Muscle of arm (tissue), 14 donors: ENCODE measurements at places on chromosomes 2 and 18. TPM values are rescaled to one million over a fixed set of nuclear protein-coding genes. Genes with fewer than 3 reads are reported as not detected.

DNA sequence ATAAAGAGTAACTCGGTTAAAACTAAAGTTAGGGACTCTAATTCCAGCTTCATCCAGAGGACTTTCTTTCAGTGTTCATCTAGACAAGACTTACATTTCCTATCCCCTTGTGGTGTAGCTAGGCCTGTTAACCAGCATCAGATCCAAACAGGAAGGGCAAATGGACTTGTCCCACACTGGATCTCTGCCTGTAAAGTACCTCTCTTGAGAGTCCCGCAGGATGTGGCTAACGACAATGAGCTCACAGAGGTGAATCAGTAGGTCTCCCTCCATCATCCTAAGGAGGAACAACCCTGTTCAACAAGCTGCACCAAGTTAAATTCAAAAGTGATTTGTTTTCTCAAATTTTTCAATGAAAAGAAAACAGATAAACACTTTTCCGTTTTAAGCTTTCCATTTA lies 412.3 kb upstream of the RGPD4 start:
- DNase-seq = no peak

DNA sequence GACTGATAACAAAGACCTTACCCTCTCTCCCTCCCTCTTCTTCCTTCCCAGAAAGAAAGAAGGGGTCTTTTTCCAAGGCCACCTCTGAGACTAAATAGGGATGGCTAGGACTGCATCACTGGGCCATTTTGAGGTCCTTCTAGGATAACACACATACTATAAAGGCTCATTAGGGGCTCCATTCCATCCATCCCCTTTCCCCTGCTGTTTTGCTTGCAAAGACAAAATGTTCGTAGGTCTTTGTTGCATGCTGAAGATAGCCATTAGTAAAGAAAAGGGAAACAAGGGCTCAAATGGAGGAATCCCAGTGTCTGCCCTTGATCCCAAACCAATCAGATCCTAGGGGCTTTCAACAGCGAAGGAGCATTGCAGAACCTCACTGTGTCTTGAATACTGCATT lies 344.3 kb downstream of the CYP26B1 start:
- DNase-seq = no peak

The EFR3B gene
- 5.9 TPM for polyA plus RNA-seq

DNA sequence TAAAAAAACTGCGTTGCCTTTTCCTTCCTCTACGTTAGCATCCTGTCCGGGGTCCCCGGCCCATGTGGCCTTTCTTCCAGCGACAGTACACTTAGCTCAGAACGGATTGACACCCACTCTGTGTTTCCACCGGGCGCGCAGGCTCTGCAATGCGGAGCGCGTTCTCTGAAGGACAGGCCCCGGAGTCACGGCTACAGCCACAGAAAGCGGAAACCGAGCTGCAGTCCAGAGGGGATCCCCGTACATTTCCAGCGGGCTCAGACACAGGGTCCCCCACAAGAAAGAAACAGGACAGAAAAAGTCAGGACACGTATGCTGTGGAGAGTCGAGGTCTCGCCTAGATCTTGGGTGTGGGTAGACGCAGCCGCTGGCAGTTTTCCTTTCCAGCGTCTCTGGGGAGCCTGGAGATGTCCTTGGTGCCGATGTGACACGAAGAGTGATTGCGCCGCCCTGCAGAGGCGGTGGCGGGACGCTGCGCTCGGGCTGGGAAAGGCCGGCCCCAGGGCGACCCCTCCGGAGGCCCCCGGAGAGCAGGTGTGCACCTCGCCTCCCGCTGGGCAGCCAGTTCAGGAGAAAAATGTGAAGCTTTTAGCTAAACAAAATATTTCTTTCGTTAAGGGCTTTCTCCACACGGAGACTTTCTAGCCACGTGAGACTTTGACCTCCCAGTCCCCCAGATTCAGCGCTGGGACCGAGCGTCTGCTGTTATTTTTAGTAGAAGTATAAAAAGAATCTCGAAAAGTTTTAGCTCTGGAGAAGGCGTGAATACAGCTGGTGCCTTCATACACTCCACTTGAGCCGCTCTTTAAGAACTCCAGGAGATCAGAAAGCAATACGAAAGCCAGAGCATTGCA lies 1.3 kb upstream of the ACKR3 start:
- DNase-seq = peak; percentile 48

- DNase-seq = no peak
Measured at GRCh38 chr2:58967736-58968135, 726.6 kb upstream of the FANCL start.

- DNase-seq = no peak
Measured at GRCh38 chr18:55529581-55529980, 58.4 kb downstream of the TCF4 start.

DNA sequence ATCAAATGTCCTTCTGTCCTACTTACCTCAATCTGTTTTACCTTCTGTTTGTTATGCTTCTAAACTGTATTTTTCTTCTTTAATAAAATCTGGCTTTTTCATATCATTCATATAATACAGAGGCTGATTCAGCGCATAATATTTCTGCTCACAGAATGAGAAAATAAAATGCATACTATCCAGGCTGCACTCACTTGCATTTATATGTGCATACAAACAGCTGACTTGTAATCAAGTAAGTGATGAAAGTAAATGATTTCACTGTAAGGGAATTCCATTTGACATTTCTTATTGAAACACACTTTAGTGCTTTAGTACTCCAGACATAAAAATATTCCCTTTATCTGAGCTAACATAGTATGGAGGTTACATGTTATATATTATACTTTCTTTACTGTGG lies 75.3 kb upstream of the PROKR1 start:
- DNase-seq = no peak

The ATP6V1C2 gene
- polyA plus RNA-seq = 2.9 TPM

GRCh38 chr2:159052157-159052601 lies 83.7 kb downstream of the TANC1 start:
- DNase-seq = no peak

DNA sequence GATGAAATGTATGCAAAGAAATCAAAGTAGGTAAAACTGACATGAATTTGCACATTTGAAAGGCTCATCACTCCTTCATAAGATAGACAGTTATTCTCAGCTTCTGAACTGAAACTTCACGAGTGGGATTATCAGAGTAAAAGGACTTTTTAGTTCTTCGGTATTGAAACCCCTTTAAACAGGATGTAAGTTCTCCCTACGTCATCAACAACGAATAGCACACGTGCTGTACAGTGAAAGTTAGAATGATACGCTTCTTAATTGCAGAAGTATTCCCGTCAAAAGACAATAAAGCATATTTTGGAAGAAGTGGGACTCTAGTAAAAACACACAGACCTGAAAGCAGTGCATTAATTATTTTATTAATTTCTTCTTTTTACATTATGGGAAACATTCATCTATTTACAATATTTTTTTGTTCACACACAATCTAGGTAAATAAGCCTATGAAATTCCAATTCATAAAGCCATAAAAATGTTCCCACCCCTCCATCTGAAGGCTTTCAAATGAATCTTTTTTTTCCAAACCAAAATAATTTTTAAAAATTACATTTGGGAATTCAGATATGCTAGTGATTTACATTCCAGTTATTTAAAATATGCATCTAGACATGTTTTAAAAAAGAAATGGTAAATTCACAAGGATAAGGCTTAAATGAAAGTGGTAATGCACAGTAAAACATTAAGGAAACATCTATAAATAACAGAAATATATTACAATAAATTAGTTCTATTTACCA lies 45.9 kb downstream of the TGIF1 start:
- DNase-seq = no peak

DNA sequence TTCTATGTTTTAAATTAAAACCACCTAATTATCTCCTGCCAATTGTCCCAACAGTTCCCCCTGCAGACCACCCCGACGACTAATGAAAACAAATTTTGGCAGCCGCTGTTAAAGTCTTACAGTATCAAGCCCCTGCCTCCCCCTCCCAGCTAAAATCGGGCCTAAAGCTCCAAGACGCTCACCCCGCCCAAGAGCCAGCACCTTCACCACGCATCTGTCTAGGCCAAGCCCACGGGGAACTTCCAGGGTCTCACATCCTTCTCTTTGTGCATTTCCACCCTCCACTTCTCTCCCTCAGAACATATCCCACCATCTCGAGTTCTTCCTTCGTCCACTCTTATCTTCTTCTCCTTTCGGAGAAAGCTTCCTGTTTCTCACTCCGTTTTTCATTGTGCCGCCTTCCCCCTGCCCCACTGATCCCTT lies 445 bp downstream of the PRPF40A start:
- DNase-seq = no peak

- no peak for DNase-seq
Measured at GRCh38 chr2:111037128-111037527, 83.6 kb upstream of the BCL2L11 start.

DNA sequence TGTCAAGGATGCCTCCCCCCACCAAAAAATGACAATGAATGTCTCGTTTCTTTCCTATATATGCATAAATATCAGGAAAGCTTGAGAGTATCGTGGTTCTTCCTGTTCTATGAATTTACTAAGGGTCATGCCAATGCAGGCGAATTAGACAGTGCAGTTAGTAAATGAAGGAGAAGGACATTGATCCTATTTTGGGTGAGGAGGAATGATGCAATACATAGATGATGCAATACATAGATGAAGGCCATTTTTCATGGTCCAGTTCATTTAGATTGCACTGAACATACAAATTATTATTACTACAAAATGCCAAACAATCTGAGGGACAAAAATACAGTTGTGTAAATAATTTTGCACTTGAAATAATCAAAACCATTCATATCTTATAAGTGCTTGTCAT lies 1265.0 kb downstream of the LRP1B start:
- DNase-seq = no peak

DNA sequence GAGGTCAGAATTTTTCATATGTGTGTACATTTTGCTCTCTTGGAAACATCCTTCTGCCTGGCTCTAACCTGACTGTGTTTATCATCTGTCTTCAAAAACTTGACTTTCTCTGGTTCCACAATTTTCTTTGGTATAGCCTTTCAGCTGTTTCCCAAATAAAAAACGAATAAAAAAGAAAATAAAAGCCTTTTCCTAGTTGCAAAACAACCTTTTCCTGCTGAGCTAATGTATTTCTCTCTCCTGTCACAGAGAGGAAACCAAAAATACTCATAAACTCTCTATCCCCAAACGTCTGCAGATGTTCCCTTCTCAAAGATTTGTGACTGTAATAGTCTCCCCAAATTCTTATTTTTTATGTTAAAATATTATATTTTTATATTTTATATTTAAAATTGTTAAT lies 505.3 kb upstream of the SLC39A10 start:
- peak; percentile 16 for DNase-seq

- DNase-seq = no peak
Measured at GRCh38 chr2:191757208-191757607, 79.3 kb downstream of the NABP1 start.

The CHST9 gene
- 0.38 TPM for polyA plus RNA-seq

The DPP10 gene
- polyA plus RNA-seq = 0.99 TPM

The SLC11A1 gene
- 0.31 TPM for polyA plus RNA-seq

The CERKL gene
- 10.3 TPM for polyA plus RNA-seq

GRCh38 chr2:119644186-119644585 lies 34.8 kb upstream of the TMEM177 start:
- DNase-seq = no peak

DNA sequence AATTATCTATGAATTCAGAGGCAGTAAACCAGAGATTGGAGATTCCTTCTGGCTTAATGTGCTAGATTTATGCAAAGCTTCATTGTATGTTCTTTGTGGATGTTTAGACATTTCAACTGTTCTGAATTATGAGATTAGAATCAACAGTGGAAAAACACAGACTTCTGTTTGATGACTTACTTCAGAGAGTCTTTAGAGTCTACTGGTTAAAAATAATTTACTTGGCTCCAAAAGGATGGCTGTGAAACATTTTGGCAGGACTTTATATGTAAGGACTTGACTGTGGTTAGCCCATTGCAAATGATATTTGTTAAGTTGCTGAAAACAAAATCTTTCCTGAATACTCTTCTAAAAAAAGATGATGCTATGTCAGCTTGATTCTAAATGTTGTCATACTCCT lies 25.5 kb upstream of the LRRC30 start:
- peak; percentile 23 for DNase-seq

The DSG2 gene
- 8.9 TPM for polyA plus RNA-seq

GRCh38 chr2:48398285-48399002 lies 131.5 kb upstream of the STON1 start:
- no peak for DNase-seq

GRCh38 chr2:71788601-71789240 lies 335.4 kb downstream of the DYSF start:
- DNase-seq = no peak

The ATP6V1B1 gene
- polyA plus RNA-seq = 2.4 TPM

DNA sequence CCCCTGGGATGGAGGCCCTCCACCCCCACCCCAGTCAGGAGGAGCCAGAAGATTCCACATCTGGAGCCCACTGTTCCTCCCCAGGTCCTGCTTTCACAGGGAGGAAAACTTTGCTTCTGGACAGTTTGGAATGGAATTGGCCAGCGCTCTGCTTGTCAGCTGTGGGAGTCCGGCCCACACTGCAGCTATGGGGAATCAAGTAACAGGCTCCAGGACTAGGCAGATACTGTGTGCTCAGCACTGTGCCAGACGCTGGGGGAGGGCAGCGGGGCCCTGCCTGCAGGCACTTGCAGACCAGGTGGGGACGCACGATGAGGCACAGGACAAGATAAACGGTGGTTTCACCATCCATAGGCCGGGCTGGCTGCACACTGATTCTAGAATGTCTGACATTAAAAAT lies 114.0 kb downstream of the STPG4 start:
- DNase-seq = peak; percentile 75

- DNase-seq = peak; percentile 14
Measured at GRCh38 chr2:226215902-226216503, 583.6 kb downstream of the IRS1 start.

GRCh38 chr18:6574631-6575030 lies 154.9 kb upstream of the ARHGAP28 start:
- no peak for DNase-seq
